Thyroid gland (tissue), 4 donors: ENCODE measurements at places on chromosomes 3 and 15. TPM values are rescaled to one million over a fixed set of nuclear protein-coding genes. Genes with fewer than 3 reads are reported as not detected.

GRCh38 chr3:141044695-141045641 is 6.2 kb upstream of the SPSB4 start:
- no peak for DNase-seq

- DNase-seq, result peak; percentile 64
Observed at GRCh38 chr3:186932281-186933181, 2.2 kb downstream of the ST6GAL1 start.

GRCh38 chr3:54511766-54512365 is 389.5 kb downstream of the CACNA2D3 start:
- no peak for DNase-seq

The C3orf20 gene
- not detected for total RNA-seq
